Upper lobe of left lung (tissue), 6 donors: ENCODE measurements at places on chromosomes 4 and X. TPM values are rescaled to one million over a fixed set of nuclear protein-coding genes. Genes with fewer than 3 reads are reported as not detected.
A peak's percentile ranks its signal among the peaks of the same experiment; 100 is the strongest.

GRCh38 chr4:147513091-147513490, 32.2 kb downstream of the EDNRA start:
- no peaks in the 10 kb centered on the region for H3K27me3 ChIP-seq
- H3K4me3 ChIP-seq: no peak overlapping the region
- DNase-seq: no peak
- H3K36me3 ChIP-seq: no peaks in the 10 kb centered on the region

GRCh38 chrX:140099221-140099620, 133.9 kb upstream of the CXorf66 start:
- DNase-seq: no peak
- H3K27me3 ChIP-seq: no peaks in the 10 kb centered on the region
- no peak overlapping the region for H3K4me3 ChIP-seq
- H3K4me1 ChIP-seq: no peaks in the 10 kb centered on the region
- no peaks in the 10 kb centered on the region for H3K36me3 ChIP-seq

DNA sequence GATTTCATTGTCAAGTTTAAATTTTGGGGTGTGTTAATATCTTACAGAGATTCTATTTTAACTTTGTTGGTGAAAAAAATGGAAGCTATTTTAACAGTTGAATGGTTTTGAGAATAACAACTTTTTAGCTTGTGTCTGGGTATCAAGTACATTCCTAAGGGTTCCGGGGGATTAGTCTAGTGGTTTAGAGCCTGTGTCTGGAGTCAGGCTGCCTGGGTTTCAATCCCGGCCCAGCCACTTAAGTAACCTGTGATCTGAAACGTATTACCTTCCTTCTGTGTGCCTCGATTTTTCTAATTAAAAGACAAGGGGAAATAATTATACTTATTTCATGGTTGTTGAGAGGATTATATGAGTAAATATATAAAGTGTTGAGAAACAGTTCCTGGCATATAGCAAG, 288.6 kb upstream of the NR3C2 start:
- H3K4me1 ChIP-seq: no peaks in the 10 kb centered on the region
- H3K27me3 ChIP-seq: no peaks in the 10 kb centered on the region

DNA sequence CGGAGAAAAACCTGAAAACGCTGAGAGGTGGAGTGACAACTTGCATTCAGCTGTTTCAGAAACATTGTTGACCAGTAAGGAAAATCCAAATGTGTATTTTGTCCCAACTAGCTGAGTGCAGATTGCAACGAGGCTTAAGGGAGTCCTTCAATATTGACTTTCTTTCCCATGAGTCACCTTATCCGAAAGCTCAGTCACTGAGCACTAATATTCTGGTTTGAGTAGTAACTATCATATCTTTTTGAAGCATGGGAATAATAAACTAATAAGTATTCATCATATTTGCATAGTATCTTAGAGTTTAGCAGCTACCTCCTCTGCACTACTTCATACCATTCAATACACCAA, 604.3 kb downstream of the PACRGL start:
- H3K27ac ChIP-seq: no peak overlapping the region

DNA sequence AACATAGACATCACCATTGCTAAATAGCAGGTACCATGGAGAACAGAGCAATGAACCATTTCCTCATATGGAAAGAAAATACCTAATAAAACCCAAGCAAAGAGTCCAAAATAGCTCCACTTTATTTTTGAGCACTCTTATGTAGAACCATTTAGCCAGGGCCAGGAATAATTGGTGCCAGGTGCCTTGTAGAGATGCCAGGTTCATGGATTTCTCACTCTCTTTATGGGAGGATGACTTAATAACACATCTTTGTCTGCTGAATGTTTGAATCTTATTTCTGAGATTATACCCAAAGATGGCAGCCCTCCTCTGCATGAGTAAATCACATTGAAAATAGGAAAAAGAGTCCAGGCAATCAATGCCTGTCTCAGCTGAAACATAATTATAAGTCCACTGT, 212.3 kb upstream of the SFRP2 start:
- DNase-seq: no peak
- no peaks in the 10 kb centered on the region for H3K36me3 ChIP-seq
- H3K27me3 ChIP-seq: no peaks in the 10 kb centered on the region
- H3K4me3 ChIP-seq: no peak overlapping the region
- no peak overlapping the region for H3K27ac ChIP-seq

DNA sequence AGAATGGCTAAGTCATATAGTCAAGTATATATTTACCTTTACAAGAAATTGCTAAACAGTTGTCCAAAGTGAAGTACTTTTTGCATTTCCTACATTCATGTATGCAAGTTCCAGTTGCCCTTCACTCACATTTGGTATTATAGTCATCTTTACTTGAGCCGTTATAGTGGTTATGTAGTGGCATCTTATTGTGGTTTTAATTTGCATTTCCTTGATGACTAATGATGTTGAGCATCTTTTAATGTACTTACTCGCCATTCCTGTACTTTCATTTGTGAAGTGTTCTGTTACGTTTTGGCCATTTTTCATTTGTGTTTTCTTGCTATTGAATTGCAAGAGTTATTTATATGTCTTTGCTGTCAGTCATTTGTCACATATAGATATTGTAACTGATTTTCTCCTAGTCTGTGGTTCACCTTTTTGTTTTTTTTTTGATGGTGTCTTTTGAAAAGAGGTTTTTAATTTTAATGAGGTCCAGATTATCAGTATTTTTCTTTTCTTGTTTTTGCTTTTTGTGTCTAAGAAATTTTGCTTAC, 27.6 kb downstream of the ARFIP1 start:
- H3K4me3 ChIP-seq: no peak overlapping the region
- H3K27me3 ChIP-seq: no peaks in the 10 kb centered on the region
- peaks cover 8% of the 10 kb centered on the region for H3K4me1 ChIP-seq
- H3K36me3 ChIP-seq: no peaks in the 10 kb centered on the region
- no peak for DNase-seq
- no peak overlapping the region for H3K27ac ChIP-seq

- no peaks in the 10 kb centered on the region for H3K36me3 ChIP-seq
- no peak overlapping the region for H3K4me3 ChIP-seq
- H3K27me3 ChIP-seq: no peaks in the 10 kb centered on the region
- H3K27ac ChIP-seq: no peak overlapping the region
These were observed 55.6 kb downstream of the SPATA18 start for GRCh38 chr4:52106660-52107059.

- DNase-seq: no peak
- peaks cover 6% of the 10 kb centered on the region for H3K27me3 ChIP-seq
- H3K4me1 ChIP-seq: no peaks in the 10 kb centered on the region
- H3K27ac ChIP-seq: no peak overlapping the region
These were observed 40.8 kb upstream of the GRPR start for GRCh38 chrX:16082470-16083085.

GRCh38 chr4:4968161-4968725, 51.0 kb downstream of the CYTL1 start:
- no peaks in the 10 kb centered on the region for H3K4me1 ChIP-seq
- no peak for DNase-seq
- no peak overlapping the region for H3K4me3 ChIP-seq
- H3K27me3 ChIP-seq: no peaks in the 10 kb centered on the region
- no peaks in the 10 kb centered on the region for H3K36me3 ChIP-seq

- no peak for DNase-seq
- no peaks in the 10 kb centered on the region for H3K36me3 ChIP-seq
- H3K4me1 ChIP-seq: peaks cover 30% of the 10 kb centered on the region
- H3K27me3 ChIP-seq: peaks cover 57% of the 10 kb centered on the region
These were observed 2.7 kb downstream of the CRMP1 start for GRCh38 chr4:5890063-5890727.

DNA sequence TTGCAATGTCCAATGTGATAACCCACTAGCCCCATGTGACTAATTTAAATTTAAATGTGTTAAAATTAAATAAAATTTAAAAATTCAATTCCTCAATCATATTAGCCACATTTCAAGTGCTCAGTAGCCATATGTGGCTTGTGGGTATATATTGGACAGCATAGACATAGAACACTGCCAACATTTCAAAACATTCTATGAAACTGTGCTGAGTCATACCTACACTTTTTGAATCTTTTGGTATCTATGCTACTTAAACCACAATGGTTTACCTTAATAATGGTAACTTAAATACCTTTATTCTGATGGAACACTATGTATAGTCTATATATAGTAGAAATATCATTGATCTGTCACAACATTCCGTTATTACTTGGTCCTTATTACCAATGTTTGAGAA, 223.4 kb upstream of the ATOH1 start:
- no peaks in the 10 kb centered on the region for H3K27me3 ChIP-seq
- H3K27ac ChIP-seq: no peak overlapping the region
- no peak for DNase-seq
- no peaks in the 10 kb centered on the region for H3K4me1 ChIP-seq

DNA sequence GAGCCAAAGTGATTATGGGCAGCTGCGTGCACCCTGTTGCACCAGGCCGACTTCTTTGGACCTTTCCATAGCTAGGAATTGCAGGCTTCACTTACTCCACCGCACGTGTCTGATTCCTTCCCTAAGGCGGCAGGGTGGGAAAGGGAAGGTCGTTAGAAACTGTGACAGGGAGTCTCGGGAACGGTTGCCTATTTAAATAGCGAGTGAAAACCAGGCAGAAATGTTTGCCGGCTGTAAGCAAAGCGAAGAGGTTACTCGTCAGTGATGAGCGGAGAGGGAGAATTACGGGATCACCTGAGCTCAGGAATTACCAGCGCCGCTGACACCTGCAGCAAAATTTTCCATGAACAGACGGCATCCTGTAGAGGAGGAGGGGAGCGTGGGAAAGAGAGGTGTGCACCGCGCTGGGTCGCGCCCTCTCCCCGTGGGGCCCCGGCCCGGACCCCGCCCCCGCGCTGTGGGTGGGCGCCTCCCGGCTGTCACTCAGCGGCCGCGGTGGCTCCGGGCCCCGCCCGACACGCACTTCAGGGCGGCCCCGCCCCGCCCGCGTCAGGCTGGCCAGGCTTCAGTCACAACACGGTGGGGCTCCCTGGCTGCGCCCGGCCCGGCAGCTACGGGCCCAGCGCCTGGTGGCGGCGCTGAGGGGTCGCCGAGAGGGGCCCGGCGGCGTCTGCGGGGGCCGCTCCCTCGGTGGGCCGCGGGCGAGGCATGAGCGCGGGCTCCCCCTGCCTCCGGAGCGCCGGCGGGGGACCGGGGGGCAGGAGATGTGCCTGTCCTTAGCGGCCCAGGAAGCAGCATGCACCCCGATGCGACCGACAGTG, at the start of gene SNX25:
Gene SNX25, plus strand, starts transcription at position 568 of the 821 bp plus-strand sequence. Its CDS starts 229 bp downstream, at position 797.
- peak within 1 kb of the TSS; percentile 87 for H3K27ac ChIP-seq
- no peaks in the 10 kb centered on the region for H3K36me3 ChIP-seq
- H3K4me3 ChIP-seq: peak within 1 kb of the TSS; percentile 75

DNA sequence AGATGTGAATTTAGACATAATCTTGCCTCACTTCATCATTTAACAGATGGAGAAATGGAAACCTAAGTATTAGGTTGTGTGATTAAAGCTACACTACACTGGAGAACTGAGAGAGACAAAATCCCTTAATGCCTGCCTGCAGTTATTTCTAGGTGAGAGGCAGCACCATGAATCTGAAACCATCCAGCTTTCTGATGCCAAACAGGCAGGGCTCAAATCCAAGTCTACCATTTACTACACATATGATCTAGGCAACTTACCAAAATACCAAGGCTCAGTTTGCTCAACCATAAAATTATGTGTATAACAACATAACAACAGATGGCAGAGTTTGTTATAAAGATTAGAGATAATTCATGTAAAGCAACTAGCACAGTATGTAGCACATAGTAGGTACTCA, 38.7 kb downstream of the GABRA4 start:
- H3K4me3 ChIP-seq: no peak overlapping the region
- H3K4me1 ChIP-seq: no peaks in the 10 kb centered on the region
- H3K36me3 ChIP-seq: no peaks in the 10 kb centered on the region
- no peak overlapping the region for H3K27ac ChIP-seq

DNA sequence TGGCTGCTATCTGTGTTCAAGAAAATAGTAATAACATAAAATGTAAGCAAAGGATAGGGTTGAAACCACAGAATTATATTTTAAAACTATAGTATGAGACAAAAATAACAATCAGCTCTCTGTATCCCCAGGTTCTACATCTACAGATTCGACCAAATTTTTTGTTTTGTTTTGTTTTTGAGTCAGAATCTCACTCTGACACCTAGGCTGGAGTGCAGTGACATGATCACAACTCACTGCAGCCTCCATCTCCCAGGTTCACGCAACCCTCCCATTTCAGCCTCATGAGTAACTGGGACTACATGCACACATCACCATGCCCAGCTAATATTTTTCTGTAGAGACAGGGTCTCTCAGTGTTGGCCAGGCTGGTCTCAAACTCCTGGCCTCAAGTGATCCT, 113.2 kb downstream of the MAB21L2 start:
- H3K27ac ChIP-seq: no peak overlapping the region
- no peaks in the 10 kb centered on the region for H3K4me1 ChIP-seq
- no peaks in the 10 kb centered on the region for H3K27me3 ChIP-seq

GRCh38 chrX:39821709-39822095, 276.1 kb downstream of the BCOR start:
- H3K27me3 ChIP-seq: peaks cover 12% of the 10 kb centered on the region
- no peak for DNase-seq
- no peaks in the 10 kb centered on the region for H3K36me3 ChIP-seq
- peaks cover 3% of the 10 kb centered on the region for H3K4me1 ChIP-seq
- H3K27ac ChIP-seq: no peak overlapping the region
- H3K4me3 ChIP-seq: peak overlapping the region; percentile 38

DNA sequence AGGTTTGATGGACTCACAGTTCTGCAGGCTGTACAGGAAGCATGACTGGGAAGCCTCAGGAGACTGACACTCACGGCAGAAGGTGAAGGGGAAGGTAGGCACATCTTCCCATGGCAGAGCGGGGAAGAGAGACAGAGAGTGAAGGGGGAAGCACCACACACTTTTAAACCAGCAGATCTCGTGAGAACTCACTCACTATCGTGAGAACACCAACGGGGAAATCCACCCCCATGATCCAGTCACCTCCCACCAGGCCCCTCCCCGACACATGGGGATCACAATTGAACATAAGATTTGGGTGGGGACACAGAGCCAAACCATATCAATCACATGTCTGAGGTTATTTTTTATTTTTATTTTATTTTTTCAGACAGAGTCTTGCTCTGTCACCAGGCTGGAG, 4.9 kb upstream of the NAT8L start:
- DNase-seq: no peak
- no peak overlapping the region for H3K27ac ChIP-seq
- no peaks in the 10 kb centered on the region for H3K36me3 ChIP-seq
- H3K27me3 ChIP-seq: peaks cover 11% of the 10 kb centered on the region
- H3K4me3 ChIP-seq: no peak overlapping the region

DNA sequence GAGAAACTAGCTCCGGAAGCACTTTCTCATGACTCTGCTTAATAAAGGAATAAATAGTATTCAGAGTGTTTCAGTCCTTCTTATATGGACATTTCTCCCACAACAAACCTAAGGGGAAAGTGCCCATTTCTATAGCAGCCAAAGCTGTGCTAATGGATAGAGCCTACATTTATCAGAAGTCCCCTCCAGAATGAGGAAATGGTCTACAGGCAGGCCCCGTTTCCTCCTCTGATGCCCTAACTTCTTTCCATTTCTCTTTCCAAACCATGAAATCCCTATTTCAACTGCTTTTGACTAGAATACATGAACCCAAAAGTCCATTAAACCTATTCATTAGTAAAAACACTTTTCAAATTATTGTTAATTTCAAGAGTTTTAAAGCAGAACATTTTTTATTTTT, 4.5 kb downstream of the ACSL1 start:
- H3K4me1 ChIP-seq: peaks cover 37% of the 10 kb centered on the region
- no peaks in the 10 kb centered on the region for H3K27me3 ChIP-seq
- no peaks in the 10 kb centered on the region for H3K36me3 ChIP-seq

The CT83 gene
- not detected for total RNA-seq

The GAGE12E gene
- total RNA-seq: not detected

The N4BP2 gene
- 8.6 TPM for total RNA-seq

The NLRP2B gene
- total RNA-seq: not detected

The CXCL11 gene
- 0.31 TPM for total RNA-seq

The PDCL2 gene
- total RNA-seq: not detected
